ENCODE measurements at places on chromosomes 5 and 9. TPM values are rescaled to one million over a fixed set of nuclear protein-coding genes. Genes with fewer than 3 reads are reported as not detected.

- H3K4me1 ChIP-seq, result peaks cover 27% of the 10 kb centered on the region
- DNase-seq, result no peak
- no peak overlapping the region for H3K27ac ChIP-seq
- no peaks in the 10 kb centered on the region for H3K27me3 ChIP-seq
Measured at GRCh38 chr5:180069589-180070247, 1.8 kb downstream of the RNF130 start.

GRCh38 chr9:18106006-18106560 lies 367.9 kb upstream of the ADAMTSL1 start:
- no peak for DNase-seq
- no peak overlapping the region for H3K27ac ChIP-seq
- H3K4me1 ChIP-seq, result no peaks in the 10 kb centered on the region
- no peaks in the 10 kb centered on the region for H3K36me3 ChIP-seq

- H3K36me3 ChIP-seq, result no peaks in the 10 kb centered on the region
- no peak overlapping the region for H3K4me3 ChIP-seq
- no peaks in the 10 kb centered on the region for H3K27me3 ChIP-seq
- no peak for DNase-seq
- no peak overlapping the region for H3K27ac ChIP-seq
Measured at GRCh38 chr5:152181461-152181860, 223.6 kb downstream of the NMUR2 start.

DNA sequence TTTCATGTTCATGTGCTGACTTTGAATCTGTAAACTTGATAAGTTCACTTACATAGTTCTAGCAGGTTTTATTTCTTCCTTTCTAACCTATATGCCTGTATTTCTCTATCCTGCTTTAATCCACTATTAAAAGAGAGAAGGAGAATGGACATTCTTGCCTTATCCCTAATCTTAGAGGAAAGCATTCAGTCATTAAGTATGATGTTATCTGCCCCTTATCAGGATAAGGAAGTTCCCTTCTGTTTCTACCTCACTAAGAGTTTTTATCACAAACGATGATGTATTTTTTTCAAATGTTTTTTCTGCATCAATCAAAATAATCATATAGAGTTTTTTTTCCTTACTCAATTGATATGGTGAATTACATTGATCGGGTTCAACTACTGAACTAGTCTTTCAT lies 33.1 kb downstream of the DRD1 start:
- H3K36me3 ChIP-seq, result no peaks in the 10 kb centered on the region
- no peak overlapping the region for H3K4me3 ChIP-seq
- no peaks in the 10 kb centered on the region for H3K27me3 ChIP-seq
- no peak for DNase-seq
- no peak overlapping the region for H3K27ac ChIP-seq

GRCh38 chr9:134283111-134283515 lies 43.1 kb upstream of the RXRA start:
- DNase-seq, result no peak
- no peaks in the 10 kb centered on the region for H3K36me3 ChIP-seq
- H3K4me1 ChIP-seq, result peaks cover 7% of the 10 kb centered on the region

ST8SIA4 gene
- 0.06 TPM for total RNA-seq
